ENCODE measurements at places on chromosomes 7 and 10. TPM values are rescaled to one million over a fixed set of nuclear protein-coding genes. Genes with fewer than 3 reads are reported as not detected.

- no peak for DNase-seq
Observed at GRCh38 chr7:46153583-46153950, 232.5 kb upstream of the IGFBP3 start.

- DNase-seq = no peak
Observed at GRCh38 chr7:157789942-157790341, 453.1 kb downstream of the DNAJB6 start.

GRCh38 chr7:106216517-106216922 is 68.3 kb downstream of the NAMPT start:
- DNase-seq = peak; percentile 100

Gene ANKRD30A
- not detected for total RNA-seq

- DNase-seq = no peak
Observed at GRCh38 chr7:1666823-1667565, 3.1 kb upstream of the ELFN1 start.
